ENCODE measurements at places on chromosomes 3 and 15.

DNA sequence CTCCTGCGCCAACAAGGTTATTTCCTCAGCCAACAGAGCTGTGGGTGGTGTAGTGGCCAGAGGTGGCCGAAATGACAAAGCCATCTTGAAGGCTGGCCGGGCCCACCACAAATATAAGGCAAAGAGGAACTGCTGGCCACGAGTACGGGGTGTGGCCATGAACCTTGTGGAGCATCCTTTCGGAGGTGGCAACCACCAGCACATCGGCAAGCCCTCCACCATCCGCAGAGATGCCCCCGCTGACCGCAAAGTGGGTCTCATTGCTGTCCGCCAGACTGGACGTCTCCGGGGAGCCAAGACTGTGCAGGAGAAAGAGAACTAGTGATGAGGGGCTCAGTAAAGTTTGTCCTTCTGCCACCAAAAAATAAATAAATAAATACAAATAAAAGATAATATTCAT lies 481.4 kb upstream of the NAALADL2 start:
- DNase-seq, result no peak

- DNase-seq, result no peak
These were observed 23.5 kb downstream of the MYO5A start for GRCh38 chr15:52505151-52505550.

DNA sequence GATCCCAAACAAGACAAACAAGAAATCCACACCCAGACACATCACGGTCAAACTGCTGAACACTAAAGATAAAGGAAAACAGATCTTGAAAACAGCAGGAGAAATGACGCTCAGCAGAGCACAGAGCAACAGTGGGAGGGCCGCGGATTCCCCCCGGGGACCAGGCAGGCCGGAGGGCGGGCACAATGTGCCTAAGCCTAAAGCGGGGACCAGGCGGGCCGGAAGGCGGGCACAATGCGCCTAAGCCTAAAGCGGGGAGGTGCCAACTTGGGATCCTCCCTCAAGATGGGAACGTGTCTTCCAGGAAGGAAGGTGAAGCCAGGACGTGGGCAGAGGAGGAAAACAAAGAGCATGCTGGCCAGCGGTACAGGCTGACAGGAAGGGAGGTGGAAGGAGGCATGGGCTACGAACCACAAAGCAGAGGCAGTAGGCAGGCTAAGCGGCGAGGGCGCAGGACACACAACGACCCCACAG lies 31.1 kb downstream of the CYFIP1 start:
- no peak for DNase-seq

GRCh38 chr3:112675943-112676535 lies 35.1 kb upstream of the CCDC80 start:
- no peak for DNase-seq

Measured in stimulated activated CD8-positive, alpha-beta memory T cell treated with anti-CD3 and anti-CD28 coated beads, Interleukin-7, amount 100 ng/mL, for 1 hour (primary cell).